Foreskin fibroblast (primary cell): ENCODE measurements at places on chromosomes 1 and 21.
A peak's percentile ranks its signal among the peaks of the same experiment; 100 is the strongest.

DNA sequence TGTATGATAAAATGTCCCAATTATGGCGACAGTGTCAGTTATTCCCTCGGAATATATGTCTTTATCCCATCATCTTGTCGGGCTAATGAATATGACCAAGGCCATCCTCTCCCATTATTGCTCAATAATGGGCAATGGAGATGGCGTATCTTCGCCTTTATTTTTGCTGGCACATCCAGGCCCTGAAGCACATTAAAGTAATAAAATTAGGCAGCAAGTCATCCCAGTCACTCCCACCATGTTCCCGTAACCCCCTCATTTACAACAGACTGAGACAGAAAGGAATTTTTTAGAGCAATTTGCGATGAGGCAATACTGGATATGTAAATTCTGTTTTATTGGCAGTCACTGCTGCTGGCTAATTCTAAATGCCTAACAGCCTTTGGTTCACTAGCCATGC lies 35.3 kb downstream of the CLIC6 start:
- DNase-seq, result peak; percentile 62

GRCh38 chr1:185479796-185480195 lies 162.8 kb upstream of the IVNS1ABP start:
- no peak for DNase-seq

- no peak for DNase-seq
Observed at GRCh38 chr1:188367661-188368060, 1538.9 kb downstream of the PLA2G4A start.

DNA sequence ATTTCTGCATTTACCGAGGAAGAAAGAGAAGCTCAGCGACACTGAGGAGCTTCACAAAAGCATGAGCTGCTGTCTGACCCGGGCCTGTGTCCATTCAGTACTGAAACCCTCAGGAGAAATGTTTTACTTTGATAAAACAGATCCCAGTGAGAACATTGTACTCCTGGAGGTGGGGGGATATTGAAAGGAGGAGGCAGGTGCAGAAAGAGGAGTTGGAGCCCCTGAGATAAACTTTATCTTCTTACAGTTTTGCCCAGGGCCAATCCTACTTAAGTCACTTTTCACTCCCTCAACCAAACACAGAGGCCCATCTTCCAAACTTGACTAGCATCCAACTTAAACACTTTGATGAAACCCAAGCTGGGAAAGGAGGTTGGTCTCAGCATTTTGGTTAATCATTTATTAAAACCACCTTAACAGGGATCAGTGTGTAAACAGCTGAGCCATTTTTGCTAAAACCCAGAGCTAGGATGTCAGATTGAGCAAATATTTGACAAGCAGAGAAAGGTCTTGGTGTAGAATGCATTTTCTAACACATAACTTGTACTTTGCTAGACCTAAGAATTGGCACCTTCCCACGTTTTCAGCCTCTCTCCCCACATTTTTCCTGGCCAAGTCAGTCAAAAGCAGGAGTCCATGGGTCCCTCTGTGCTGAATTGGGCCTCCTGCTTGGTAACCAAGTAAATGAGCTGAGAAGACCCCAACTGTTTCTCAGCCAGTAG lies 32.5 kb upstream of the SARS1 start:
- no peak for DNase-seq

GRCh38 chr1:104923075-104923474 lies 1173.4 kb downstream of the AMY1C start:
- DNase-seq, result no peak

DNA sequence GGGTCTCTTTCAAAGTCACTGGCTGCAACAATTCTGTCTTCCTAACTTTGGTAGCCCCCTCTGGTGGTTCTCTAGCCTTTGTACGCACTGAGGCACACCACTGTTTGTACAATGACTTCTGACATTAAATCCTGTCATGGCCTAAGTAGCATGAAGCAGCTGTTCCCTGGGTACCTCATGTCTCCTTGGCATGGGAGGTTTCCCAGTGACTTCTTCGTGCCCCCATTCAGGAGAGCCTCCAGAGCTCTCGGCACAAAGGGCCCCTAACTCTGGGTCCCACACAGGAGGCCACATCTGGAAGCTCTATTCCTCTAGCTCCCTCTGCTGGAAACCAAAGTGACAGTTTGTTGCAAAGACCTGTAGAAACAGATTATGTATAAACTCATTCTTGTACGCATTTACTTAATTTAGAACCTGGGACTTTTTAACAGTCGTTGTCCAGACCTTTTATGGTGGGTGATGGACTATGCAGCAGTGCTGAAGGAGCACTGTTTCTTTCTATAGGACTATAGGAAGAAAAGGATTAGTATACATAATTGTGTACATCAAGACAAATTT lies 13.4 kb downstream of the SWT1 start:
- DNase-seq, result peak; percentile 36

- no peak for DNase-seq
Observed at GRCh38 chr1:229148041-229148671, 122.8 kb upstream of the RAB4A start.

DNA sequence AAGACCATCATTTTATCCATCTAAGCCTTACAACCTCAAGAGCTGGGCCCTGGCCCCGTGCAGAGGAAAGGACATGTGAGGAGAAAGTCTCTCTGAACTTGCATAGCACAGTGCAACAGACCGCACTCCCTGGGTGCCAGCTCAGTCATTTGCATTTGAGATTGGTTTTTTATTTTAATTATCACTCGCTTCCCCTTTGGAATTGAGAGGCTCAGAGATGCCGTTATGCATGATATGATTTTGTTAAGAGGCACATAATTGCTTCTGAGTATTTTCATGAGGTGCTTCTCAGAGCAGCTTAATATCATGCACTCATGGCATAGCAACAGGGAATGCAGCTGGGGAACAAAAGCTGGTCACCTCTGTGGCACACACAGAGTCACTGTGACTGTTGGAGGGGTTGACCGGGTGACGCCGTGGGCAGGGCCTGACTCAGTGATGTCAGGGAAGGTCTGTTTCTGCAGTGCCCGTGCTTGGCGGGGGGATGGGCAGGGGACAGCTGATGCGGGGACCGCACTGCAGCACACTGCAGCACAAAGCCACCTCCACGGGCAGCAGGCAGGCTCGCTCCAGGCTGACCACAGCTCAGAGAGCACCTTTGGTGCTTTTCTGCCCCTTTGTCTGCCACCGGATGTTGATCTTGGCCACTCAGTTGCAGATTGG lies 43.2 kb upstream of the VAMP3 start:
- DNase-seq, result no peak

- no peak for DNase-seq
Observed at GRCh38 chr1:51919684-51920083, 41.2 kb upstream of the NRDC start.

DNA sequence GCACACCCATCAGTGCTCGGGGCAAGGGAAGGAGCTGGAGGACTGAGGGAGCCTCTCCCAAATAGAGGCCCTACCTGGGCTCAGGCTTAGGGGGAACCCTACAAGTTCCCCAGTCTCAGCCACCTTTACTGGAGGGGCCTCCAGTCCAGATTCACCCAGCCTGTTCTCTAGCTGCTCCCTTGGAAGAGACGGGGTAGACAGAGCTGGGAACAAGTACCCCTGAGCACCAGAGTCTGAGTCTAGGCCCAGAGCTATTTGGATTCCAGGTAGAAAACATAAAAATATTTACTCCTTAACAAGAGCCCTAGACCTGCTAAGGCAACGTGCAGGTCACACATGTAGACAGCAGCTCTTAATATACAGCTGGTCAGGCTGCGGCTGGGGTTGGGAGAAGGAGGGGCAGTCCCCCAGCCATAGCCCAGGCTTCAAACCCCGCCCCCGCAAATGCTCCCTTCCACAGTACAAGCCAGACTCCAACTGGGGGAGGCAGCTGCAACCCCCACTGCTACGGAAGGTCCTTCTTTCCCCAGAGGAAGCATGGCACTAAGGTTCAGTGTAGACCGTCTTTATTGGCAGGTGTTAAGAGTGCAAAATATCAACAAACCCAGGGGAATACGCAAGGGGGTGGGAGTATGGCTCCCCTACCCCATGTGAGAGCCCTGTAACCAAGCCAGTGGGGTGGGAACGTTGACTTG lies 8.0 kb downstream of the TENT5B start:
- DNase-seq, result peak; percentile 82

- no peak for DNase-seq
Observed at GRCh38 chr1:58899587-58900271, 115.9 kb upstream of the JUN start.

- no peak for DNase-seq
Observed at GRCh38 chr1:90799326-90799725, 82.2 kb upstream of the BARHL2 start.

GRCh38 chr21:34981791-34982190 lies 67.3 kb downstream of the RUNX1 start:
- no peak for DNase-seq

GRCh38 chr1:167454304-167454893 lies 63.9 kb downstream of the CD247 start:
- no peak for DNase-seq

GRCh38 chr1:90761781-90762589 lies 44.9 kb upstream of the BARHL2 start:
- no peak for DNase-seq

DNA sequence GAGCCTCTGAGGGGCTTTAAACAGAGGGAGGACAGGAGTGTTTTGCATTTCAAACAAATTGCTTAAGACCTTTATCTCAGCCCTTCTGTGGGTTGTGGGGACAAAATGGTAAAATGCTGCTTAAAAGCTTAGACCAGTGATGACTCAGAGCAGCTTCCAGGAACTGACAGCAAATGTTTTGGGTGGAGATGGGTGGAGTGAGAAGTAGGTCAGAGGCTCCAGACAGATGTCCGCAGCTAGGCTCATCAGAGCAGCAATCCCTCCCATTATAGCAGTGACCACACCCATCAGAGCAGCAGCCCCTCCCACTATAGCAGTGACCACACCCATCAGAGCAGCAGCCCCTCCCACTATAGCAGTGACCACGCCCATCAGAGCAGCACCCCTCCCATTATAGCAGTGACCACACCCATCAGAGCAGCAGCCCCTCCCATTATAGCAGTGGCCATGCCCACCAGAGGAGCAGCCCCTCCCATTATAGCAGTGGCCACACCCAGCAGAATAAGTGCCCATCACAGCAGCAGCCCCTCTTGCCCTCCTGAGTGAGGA lies 532.2 kb downstream of the MATN1 start:
- peak; percentile 22 for DNase-seq

- no peak for DNase-seq
Observed at GRCh38 chr1:21590934-21591333, 78.2 kb downstream of the RAP1GAP start.

DNA sequence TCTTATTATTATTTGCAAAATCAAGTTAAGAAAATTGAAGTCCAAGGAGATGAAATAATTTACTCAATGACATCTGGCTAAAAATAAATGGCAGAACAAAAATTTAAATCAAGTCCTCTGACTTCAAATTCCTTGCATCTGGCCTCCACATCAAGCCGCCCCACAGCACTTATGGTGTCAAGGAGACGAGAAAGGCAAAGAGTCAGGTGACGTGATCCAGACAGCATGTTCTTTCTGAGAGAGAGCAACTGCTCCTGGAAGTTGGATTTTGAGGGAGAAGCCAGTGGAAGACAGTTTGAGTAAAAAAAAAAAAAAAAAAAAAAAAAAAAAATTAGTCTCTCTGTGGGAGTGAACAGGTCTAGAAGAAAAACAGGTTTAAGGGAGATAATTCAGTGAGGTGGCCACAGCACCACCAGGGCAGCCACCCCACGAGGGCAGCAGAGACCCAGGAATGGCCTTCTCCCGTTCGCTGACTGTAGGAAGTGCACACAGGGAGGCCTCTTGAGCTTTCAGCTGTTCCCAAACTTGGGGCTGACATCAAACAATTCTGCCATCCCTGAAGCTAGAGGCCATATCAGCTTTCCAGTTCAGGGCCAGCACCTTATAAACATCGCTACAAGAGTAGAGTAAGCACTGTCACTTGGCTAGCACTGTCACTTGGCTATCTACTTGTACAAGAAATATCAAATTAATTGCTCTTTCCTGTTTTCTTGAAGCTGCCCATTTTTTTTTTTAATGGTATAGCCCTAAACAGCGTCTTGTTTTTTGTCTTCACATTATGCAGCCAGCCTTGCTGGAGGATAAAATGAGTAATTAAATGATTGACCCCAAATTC lies 7.8 kb downstream of the C1orf162 start:
- peak; percentile 66 for DNase-seq

GRCh38 chr21:17834639-17835354 lies 15.6 kb upstream of the C21orf91 start:
- no peak for DNase-seq

DNA sequence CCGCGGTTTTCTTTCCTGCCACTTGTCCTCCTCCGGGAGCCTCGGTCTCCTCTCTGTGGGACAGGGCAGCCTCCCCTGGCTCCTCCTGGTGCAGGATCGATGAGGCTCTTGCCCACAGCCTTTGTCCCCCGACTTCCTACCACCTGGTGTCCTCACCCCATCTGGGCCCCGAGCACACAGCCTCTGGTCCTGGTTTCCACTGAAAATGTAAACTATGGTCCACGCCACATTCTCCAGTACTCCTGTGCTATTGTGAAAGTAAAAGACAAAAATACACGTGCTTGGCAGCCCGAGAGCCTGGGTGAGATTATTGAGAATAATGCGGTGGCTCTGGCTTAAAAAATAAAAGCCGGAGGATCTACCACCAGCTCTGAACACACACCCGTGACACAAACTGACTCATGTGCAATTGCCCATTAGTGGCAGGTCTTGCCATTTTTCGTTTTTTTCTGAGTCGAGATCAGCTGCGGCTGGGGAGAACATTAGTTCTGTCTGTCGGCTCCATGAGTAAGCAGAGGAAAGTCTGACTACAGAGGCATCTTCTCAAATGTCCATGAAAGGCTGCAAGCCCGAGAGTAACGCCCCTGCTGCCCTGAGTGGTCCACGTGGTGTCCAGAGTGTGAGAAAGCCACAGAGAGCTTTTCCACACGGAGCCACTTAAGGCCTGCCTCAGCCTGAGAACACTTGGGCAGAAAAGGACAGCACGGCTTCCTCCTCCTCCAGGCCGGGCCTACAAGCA lies 5.7 kb upstream of the COL6A2 start:
- DNase-seq, result peak; percentile 99

- DNase-seq, result no peak
Observed at GRCh38 chr1:2127187-2128145, 67.1 kb downstream of the FAAP20 start.

- DNase-seq, result no peak
Observed at GRCh38 chr1:24827379-24828135, 82.3 kb downstream of the CLIC4 start.

GRCh38 chr1:209570743-209571142 lies 12.8 kb upstream of the CAMK1G start:
- DNase-seq, result no peak

DNA sequence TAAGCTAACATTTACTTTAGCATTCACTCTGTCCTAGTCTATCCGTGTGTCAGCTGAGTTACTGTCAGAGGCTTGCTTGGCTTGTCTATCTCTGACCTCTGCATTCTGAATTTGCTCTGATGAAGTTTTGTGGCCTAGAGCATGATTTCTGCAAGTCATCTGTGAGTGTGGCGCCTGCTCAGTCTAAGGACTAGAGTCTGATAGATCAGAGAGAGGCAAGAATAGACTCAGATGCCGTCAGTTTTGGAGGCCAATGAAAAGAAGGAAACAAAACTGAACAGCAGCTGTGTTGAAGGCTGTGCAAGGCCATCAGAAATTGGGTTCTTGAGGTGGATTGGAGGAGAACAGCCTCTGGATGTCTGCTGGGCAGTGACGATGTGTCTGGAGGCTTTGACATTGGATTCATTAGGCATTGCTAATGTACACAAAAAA lies 573.1 kb downstream of the USP25 start:
- peak; percentile 22 for DNase-seq

- DNase-seq, result no peak
Observed at GRCh38 chr1:236997882-236998281, 6.4 kb downstream of the MT1HL1 start.

- DNase-seq, result no peak
Observed at GRCh38 chr1:117861694-117862093, 67.7 kb downstream of the GDAP2 start.
